ENCODE measurements at places on chromosomes 2 and 18.

GRCh38 chr2:15691586-15692310 is 100.1 kb downstream of the DDX1 start:
- DNase-seq: no peak

DNA sequence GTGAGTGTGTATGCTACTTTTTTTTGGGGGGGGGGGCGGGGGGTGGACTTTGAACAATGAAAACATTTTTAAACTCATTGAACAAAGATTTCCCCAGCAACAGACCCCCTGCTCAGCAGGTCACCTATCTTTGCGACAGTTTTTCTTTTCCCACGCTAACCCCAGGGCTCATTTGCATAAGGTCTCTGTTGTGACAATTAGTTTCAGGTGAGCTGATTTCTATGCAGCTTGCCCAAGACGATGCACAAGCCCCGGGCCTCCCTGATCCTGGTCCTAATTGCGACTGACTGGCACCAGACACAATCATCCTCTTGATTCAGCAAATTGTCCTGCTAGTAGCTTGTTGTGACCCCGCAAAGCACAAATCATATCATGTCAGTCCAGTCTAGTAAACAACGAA is 40.3 kb downstream of the ZEB2 start:
- no peak for DNase-seq

DNA sequence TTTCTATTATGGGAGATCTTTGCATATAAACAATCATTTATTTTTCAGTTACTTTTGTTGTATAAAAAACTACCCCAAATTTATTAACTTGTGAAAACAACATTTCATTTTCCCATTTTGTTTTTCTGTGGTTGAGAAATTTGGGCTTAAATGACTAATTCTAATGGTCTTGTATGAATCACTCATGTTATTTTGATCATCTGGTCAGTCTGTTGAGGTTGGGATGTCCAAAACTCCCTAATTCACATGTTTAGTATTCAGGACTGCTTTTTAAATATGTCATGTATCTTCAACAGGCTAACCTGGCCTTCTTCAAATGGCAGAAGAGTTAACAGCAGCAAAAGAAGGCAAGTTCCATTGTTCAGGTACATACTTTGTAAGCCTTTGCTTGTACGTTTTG is 788.1 kb downstream of the TRIB2 start:
- no peak for DNase-seq

DNA sequence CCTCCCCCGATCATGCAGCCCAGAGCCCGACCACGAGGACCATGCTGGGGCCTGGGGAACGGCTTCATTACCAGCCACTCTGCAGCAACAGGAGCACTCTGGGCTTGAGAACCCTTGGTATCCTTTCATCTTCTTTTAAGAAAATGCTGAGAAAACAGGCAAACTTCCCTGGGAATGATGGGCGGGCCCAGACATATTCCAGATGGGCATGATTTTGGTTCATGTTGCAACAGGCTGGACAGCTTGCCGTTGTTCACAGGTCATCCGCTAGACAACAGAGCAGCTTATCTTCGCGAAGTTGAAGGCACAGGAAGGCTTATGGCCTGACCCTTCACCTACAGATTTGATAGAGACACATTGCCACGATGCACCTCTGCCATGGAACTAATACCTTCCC is 121.0 kb downstream of the KLHL29 start:
- DNase-seq: no peak

GRCh38 chr2:45765007-45765727 is 113.7 kb downstream of the PRKCE start:
- no peak for DNase-seq

DNA sequence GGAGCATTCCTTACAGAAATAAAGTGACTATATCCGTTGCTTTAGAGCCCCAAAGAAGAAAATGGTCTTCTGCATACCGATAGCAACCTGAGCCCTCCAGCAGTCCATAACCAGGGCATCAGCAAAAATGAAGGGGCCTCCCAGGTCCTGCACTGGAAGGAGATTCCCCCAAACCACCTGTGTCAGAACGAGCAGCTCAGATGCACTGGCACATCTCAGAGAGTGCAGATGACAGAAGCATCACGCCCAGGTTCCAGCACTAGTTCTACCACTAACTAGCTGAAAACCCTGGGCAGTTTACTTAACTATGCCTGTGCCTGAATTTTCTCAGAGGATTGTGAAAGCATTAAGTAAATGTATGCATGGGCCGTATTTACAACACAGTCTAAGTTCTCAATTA is 466.7 kb upstream of the MYT1L start:
- no peak for DNase-seq
